ENCODE measurements at places on chromosomes 5 and 9. TPM values are rescaled to one million over a fixed set of nuclear protein-coding genes. Genes with fewer than 3 reads are reported as not detected.

DNA sequence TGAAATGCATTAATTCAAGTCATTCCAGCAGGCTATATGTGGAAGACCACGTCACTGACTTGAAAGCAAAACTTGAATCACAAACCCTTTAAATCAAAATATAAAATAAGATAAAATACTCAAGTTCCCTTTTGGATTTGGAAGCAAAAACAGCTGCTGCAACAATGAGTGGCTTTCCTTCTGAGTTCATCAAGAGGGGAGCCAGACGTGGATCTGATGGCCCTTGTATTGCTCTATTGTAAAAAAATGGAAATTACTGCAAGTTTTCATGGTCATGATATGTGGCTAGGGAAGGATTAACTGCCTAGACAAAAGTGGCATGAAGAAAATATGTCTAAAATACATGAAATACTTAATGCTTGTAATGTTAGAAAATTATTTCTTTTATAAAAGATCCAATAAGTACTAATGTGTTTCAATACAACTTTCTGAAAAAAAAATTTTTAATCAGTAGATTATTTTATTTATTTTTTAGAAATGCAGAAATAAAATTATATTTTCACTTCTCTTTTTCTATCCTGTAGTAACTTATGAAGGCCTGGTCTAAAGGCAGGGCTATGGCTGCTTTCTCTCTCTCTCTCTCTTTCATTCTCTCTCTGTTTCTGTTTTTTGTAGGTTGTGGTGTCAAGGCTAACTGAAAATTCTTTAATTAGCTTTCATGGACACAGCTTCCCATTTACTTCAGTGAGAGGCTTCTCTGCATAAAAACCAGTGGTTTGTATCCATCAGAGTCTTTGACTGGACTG lies 24.0 kb downstream of the LIX1 start:
- H3K27ac ChIP-seq: peak overlapping the region; percentile 40
- no peak overlapping the region for H3K4me3 ChIP-seq
- no peaks in the 10 kb centered on the region for H3K27me3 ChIP-seq
- peaks cover 9% of the 10 kb centered on the region for H3K4me1 ChIP-seq
- DNase-seq: no peak

DNA sequence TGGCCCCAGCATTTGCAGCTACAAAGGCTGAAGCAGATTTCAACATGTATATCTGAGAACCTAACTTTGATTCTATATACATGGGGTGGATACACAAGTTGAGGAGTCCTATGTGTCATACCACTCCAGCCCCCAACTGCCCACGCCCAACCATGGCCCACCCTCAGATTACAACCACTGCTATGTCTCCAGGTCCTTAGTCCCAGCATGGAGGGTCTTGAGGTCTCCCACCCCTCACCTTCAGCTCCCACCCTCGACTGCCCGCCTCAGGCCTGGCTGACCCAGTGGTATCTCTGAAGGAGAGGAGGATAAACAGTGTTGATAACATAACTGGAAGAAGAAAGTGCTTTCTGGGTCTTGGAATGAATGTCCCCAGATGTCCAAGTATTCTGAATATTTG lies 8.2 kb downstream of the SOWAHA start:
- no peak overlapping the region for H3K27ac ChIP-seq
- H3K4me1 ChIP-seq: no peaks in the 10 kb centered on the region
- no peaks in the 10 kb centered on the region for H3K36me3 ChIP-seq
- DNase-seq: no peak

GRCh38 chr5:76859591-76860247 lies 9.9 kb downstream of the S100Z start:
- no peaks in the 10 kb centered on the region for H3K36me3 ChIP-seq
- H3K4me3 ChIP-seq: no peak overlapping the region
- no peak overlapping the region for H3K27ac ChIP-seq
- peaks cover 4% of the 10 kb centered on the region for H3K4me1 ChIP-seq

SERF1B gene
- 20.7 TPM for total RNA-seq

All from GM12878 (cell line).